Spleen (tissue), 13 donors: ENCODE measurements at places on chromosomes 7 and 10. TPM values are rescaled to one million over a fixed set of nuclear protein-coding genes. Genes with fewer than 3 reads are reported as not detected.

- no peak for DNase-seq
Measured at GRCh38 chr7:47552621-47553020, 29.3 kb downstream of the TNS3 start.

GRCh38 chr7:141360803-141361202 lies 190.4 kb upstream of the AGK start:
- DNase-seq: no peak

DNA sequence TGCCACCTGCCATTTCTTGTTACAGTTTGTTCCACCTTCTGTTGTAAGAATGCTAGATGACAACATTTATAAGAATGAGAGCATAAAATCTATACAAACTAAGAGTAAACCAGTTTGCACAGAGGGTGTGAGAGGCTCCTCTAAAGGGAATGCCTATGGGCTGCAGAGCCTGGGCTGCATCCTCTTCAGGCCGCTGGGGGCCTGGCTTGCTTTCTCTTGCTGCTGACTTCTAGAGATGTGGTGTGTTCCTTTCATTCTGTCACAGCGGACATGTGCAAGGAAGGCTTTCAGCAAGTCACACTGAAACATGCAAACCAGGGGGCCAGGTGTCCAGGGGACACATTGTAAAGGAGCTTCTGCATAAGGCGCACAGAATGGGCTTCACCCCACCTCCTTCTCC lies 7.1 kb upstream of the ATP6V1F start:
- DNase-seq: no peak

DNA sequence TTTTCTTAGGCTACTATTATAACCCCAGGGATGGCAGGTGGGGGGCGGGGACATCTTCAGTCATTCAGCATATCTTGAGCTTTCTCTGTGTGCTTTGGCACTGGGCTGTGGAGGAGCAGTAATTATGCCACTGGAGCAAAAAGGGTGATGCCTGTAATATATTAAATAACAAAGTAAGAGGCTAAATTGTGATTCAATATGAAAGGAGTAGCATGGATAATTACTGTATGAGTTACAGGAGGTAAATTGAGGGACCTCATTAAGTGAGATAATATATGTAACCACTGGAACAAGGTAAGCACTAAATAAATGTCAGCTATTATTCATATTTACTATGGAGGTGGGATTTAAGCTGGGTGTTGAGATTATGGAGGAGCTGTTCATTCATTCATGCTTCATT lies 3.3 kb upstream of the STN1 start:
- DNase-seq: no peak

- no peak for DNase-seq
Measured at GRCh38 chr10:47359101-47359500, 10.9 kb downstream of the RBP3 start.

ELN gene
- 65.9 TPM for polyA plus RNA-seq

OPN1SW gene
- not detected for polyA plus RNA-seq

- DNase-seq: peak; percentile 81
Measured at GRCh38 chr10:69344591-69345252, 66.4 kb downstream of the HK1 start.
